ENCODE measurements at places on chromosomes 1 and 21.
A peak's percentile ranks its signal among the peaks of the same experiment; 100 is the strongest.

GRCh38 chr1:61160526-61160925, 78.2 kb downstream of the NFIA start:
- DNase-seq = peak; percentile 31

DNA sequence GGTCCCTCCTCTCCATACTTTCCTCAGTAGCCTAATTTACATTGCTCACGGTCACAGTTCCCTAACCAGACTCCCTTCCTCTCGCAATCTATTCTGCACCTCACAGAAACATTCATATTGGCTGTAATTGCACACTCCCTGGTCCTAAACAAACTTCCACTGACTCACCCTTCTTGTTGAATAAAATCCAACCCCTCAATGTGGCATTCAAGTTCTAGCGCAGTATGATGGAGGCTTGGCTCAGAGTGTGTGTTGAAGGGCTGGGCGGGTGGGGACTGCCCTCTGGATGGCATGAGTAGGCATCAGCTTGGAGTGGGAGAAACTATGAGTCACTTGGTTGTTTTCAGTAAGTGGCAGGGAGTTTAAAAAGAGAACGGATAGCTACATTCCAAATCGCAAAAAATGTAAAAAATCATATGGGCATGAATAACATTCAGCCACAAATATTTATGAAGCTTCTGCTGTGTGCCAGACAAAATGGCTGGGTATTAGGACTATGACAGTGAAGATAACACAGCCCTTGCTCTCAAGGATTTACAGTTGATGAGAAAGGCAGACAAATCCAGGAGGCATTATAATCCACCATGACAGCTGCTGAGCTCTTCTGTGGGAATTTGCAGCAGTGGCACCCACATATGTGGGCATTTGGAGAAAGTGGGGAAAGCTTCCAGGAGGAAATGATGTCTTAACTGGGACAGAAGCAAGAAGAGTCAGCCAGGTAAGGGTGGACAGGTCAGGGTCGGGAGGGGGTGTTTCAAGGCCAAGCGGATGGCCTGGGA, 42.2 kb upstream of the LYST start:
- peak; percentile 80 for DNase-seq

DNA sequence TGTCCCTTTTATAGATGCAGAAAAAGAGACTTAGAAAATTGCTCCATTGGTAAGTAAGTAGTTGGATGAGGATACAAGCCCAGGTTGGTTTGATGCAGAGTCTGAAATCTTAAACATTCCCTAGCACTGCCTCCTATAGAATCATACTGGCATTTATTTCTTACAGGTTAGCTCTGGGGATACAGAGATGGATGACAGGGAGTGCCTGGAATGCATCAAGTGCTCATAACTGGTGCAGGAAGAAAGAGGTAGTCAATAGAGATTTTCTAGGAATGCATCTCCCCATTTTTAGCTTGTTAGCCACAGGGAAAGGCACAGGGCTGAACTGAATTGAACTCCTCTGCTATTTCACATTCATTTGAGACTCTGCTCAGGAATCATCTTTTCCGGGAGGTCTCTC, 269.0 kb upstream of the USP24 start:
- DNase-seq = peak; percentile 25

DNA sequence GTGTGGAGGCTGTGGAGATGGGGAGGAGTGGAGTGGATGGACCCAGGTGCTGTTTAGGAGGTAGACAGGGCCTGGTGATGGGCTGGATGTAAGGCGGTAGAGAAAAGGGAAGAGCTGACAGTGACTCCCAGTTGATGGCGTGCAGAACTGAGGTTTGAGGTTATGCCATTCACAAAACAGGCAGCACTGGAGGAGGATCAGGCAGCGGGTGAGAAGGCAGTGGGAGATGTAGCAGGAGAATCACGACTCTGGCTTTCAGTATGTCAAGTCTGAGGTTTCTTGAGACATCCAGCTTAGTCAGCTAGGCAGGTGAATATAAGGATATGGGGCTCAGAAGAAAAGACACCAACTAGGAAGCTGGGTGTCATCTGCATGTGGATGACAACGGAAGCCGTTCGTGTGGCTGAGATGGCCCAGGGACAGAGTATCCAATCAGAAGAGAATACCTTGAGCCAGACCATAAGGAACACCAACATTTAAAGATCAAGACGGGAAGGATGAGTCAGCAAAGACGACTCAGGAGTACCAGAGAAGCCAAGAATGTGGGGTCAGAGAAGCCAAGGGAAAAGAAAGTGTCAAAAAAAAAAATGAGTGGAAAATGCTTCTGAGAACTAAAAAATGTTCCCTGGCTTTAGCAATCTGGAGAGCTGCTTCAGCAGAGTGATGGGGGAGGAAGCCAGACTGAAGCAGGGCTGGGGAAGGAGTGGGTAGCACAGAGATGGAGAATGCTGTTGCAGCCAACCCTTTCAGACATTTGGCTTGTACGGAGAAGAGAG, 15.2 kb downstream of the LRRN2 start:
- DNase-seq = peak; percentile 68

GRCh38 chr1:2585318-2586092, 1.1 kb upstream of the PRXL2B start:
- peak; percentile 2 for DNase-seq

DNA sequence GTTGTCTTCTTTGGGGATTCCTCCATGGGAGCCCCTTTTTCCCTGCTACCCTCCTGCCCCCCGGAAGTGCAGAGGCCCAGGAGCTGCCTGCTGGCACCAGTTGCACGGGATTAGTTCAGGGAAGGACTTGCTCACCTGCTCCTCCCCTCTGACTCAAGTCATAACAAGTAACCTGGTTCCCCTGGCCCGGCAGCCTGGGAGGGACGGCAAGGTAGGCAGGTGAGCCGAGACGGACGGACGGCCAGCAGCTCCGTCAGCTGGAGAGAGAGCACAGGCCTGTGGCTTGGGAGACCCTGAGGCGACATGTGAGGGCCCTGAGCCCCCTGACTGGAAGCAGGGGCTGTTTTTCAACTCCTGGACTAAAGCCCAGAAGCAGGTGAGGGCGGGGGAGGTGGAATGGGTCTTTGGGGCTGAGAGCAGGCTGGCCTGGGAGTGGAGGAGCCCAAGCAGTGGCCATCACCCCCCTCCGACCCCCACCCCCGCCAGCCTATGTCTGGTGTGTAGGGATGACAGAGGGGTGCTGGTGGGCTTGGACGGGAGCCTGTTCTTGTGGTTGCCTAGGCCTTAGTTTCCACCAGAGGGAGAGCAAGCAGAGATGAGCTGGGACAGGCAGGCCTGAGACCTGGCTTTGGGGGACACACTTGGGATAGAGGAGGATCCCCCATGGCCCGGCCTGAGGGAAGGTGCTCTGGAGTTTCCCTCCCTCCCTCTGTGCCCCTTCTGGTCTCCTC, at the start of gene INAVA:
TSS of gene INAVA (plus strand) at position 189 of the 731 bp plus-strand sequence. CDS start 3,501 bp downstream, outside the sequence.
- no peak for DNase-seq

GRCh38 chr1:67308136-67308535, 463 bp downstream of the IL12RB2 start:
- no peak for DNase-seq

GRCh38 chr1:160910170-160910750, 25.3 kb upstream of the ITLN1 start:
- DNase-seq = no peak

DNA sequence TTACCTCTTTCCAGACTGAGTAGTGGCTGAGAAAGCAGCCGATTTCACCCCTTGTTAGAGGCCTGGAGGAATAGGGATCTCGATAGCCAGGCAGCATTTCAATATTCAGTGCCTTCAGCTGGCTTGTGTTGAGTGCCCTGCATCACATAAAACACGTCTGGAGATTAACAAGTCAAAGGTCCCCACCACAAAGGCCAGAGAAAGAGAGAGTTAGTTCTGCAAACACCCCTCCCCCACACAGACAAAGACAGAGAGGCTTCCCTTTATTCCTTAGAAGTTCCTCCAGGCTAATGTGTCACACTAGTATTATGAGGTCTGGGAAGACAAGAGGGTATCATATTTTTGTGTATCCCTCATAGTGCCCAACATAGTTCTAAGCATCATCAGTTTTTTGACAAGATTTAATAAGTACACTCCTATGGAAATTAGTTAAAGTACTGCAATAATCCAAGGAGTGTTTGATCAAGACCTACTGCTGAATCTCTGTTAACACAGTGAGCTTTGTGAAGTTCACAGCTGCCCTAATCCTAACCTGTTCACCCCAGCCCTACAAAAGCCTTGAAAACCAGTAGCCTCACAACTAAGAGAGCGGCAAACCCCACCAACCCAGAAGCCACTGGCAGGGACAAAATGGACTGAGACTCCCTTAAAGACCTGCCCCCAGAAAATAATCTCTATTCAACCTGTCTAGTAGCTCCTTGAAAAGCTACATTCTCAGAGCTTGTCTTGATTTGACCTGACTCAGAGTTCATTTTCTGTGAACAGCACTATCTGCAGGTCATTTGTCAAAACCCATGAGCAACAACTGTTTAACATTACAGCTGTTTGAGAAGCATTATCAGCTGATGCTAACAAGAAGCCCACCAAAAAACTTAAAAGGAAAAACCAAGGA, 91.9 kb downstream of the COLGALT2 start:
- no peak for DNase-seq

- no peak for DNase-seq
Observed at GRCh38 chr1:113891631-113892220, 4.3 kb upstream of the BCL2L15 start.

DNA sequence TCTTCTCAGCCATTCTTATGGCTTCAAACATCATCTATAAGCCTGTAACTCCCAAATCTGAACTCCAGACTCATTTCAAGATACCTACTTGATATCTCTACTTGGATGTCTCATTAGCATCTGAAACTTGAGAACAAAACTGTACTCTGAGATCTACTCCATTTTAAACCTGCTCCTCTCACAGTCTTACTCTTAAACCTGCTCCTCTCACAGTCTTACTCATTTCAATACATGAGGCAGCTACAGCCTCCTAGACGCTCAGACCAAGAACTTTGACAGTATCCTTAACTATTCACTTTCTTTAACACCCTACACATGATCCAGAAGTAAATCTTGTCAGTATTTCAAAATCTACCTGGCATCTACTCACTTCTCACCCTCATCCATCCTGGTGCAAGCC, 54.3 kb downstream of the NBPF6 start:
- DNase-seq = no peak

DNA sequence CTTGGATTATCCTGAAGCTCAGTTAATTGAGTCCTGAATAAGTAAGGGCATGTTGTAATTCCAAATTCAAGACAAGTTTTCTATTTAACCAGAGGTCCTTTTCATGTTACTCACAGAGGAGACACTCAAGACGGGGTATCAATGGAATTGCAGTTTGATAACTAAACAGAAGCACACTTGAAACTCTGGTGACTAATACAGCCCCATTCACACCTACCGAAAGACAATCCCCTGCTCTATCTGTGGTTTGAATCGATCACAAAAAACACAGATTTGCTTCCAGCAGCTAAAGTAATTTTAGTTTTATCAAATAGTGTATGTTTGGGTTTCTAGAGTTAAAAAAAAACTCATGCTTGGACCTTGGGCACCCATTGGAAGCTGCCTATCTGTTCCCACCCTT, 60.4 kb downstream of the TEX35 start:
- no peak for DNase-seq

DNA sequence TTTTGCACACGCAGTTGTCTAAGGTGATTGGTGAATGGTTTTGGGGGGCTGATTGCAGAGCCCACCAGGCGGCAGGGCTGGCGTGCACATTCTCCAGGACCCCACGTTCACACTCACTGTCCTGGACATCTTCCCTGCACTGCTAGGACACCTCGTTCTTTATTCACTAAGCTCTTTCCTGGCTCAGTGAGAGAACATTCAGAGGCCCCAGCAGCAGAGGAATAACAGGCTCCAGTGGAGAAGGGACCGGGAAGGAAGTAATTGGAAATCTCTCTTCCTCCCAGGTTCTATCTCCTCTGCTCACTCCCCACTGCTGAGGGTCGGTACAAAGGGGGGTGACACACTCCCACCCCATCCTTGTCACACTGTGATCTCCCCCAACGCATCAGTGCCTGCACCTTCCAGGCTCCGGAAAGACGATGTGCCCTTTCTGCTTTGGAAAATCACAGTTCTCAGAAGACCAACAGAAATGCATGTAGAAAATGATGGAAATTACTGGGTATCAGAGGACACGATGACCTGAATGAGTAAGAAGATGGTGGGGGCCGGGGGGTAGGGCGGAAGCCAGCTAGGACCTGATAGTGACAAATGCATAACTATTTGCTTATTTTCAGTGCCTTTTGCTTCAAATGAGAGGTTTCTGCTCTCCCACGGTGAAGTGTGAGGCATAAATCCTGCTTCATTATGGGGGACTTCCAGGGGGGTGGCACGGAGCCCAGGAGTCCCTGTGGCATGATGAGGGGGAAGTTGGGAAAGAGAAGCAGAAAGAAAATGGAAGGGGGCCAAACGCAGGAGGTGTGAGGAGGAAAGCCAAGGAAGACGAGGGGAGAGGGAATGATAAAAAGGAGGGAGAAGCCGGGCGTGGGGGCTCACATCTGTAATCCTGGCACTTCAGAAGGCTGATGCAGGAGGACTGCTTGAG, 25.2 kb upstream of the KIF26B start:
- no peak for DNase-seq

GRCh38 chr1:172138634-172139033, 281.9 kb upstream of the C1orf105 start:
- DNase-seq = no peak

- DNase-seq = no peak
Observed at GRCh38 chr1:77014073-77014788, 147.0 kb downstream of the ST6GALNAC5 start.

DNA sequence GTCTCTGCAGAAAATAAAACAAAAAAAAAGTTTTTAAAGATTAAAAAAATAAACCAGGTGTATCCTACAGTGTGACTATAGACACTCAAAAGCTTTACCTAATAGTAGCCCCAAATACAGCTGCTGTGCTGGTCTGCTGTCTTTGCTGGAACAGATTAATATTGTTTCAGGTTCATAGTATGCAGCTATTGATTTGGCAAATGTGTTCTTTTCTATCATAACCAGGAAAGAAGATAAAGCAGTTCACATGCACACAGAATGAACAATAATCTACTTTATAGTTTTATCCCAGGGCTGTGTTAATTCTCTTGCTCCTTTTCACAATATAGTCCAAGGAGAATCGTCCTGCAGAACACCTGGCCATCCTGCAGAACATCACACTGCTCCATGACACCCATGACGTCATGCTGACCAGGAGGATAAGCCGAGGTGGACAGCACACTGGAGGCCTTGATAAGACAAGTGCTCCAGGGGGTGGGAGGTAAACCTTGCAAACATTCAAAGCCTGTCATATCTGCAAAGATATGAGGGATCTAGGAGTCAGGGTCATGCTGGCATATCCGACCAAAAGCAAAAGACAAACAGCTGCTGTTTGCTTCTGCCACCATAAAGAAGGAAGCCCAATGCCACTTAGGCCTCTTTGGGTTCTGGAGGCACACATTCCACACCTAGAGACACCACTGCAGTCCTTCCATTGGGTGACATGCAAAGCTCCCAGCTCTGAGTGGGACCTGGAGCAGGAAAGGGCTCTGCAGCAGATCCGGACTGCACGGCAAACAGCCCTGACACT, 86.1 kb upstream of the SLC2A1 start:
- DNase-seq = no peak

DNA sequence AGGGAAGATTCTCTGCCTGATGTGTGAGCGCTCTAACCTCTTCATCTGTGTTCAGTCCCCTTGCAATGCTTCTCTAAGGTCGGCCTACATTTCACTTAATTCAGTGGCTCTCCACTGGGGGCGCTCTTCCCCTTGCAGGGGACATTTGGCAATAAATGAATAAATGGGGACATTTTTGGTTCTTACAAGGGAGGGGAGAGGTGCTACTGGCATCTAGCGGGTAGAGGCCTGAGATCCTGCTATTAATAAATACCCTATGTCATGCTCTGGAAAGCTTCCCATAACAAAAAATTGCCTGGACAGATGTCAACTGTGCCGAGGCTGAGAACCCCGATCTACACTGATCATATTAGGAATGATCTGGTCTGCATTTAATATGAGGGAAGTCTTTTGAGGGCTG, 25.9 kb upstream of the DNAJC11 start:
- peak; percentile 45 for DNase-seq

Measured in NCI-H226 (cell line).